ENCODE measurements at places on chromosomes 1 and 21. TPM values are rescaled to one million over a fixed set of nuclear protein-coding genes. Genes with fewer than 3 reads are reported as not detected.

LCE2C gene
- polyA plus RNA-seq: not detected

CCDC17 gene
- polyA plus RNA-seq: 0.54 TPM

NR0B2 gene
- polyA plus RNA-seq: not detected

CCDC181 gene
- not detected for polyA plus RNA-seq

VASH2 gene
- polyA plus RNA-seq: 0.24 TPM

CIART gene
- polyA plus RNA-seq: 7.3 TPM

C1orf141 gene
- not detected for polyA plus RNA-seq

HLX gene
- polyA plus RNA-seq: 1.4 TPM

CYP4A22 gene
- polyA plus RNA-seq: not detected

FCGR2B gene
- 1.6 TPM for polyA plus RNA-seq

PROK1 gene
- polyA plus RNA-seq: 0.53 TPM

FCRL1 gene
- polyA plus RNA-seq: 0.04 TPM

MTARC2 gene
- polyA plus RNA-seq: 5.0 TPM

CD84 gene
- 0.26 TPM for polyA plus RNA-seq

OR2W3 gene
- not detected for polyA plus RNA-seq

ZBTB21 gene
- polyA plus RNA-seq: 1.6 TPM

SGIP1 gene
- polyA plus RNA-seq: 1.1 TPM

SMPDL3B gene
- polyA plus RNA-seq: 0.59 TPM

OR2L8 gene
- polyA plus RNA-seq: not detected

ALPL gene
- polyA plus RNA-seq: 2.7 TPM

TFF2 gene
- polyA plus RNA-seq: 2.3 TPM

All from esophagus (tissue), 2 donors.